ENCODE measurements at places on chromosomes 7 and 10. TPM values are rescaled to one million over a fixed set of nuclear protein-coding genes. Genes with fewer than 3 reads are reported as not detected.

DNA sequence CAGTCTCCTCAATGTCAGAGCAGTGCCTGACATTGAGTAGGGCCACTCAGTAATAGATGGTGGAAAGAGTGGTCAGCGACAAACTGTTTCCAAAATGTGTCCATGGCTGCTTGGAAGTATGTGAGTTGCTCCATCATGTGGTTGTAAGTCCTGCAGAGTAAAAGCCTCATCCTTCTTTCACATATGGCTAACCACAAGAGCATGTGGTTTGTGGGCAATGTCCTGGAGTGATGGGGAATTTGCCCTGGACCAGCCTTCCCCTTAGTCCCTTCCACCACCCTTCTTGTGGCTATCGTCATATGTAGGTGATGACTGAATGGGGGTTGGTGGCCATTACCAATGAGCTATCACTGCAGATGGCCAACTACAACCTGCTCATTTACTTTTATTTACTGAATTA is 33.0 kb upstream of the PLXNA4 start:
- no peak overlapping the region for H3K4me3 ChIP-seq
- H3K27ac ChIP-seq: no peak overlapping the region
- H3K4me1 ChIP-seq: no peaks in the 10 kb centered on the region
- no peaks in the 10 kb centered on the region for H3K27me3 ChIP-seq
- no peak for DNase-seq
- no peaks in the 10 kb centered on the region for H3K36me3 ChIP-seq

DNA sequence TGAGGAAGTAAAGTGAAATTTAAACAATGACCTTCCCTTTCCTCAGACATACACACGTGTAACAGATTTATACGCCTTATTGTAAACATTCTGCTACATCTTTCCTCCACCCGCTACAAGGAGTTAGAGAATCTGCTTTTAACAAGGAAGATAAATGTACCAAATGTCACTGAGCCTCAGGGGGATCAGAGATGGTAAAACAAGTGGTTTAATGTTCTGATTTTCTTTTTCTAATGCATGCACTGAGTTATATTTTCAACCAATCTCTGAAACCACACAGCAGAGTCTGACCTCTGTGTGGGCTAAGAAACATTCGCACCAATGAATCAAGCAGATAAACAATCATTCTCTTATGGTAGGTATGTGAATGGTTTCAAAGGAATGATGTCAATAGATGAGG is 599.5 kb downstream of the ARL4A start:
- DNase-seq: no peak
- H3K36me3 ChIP-seq: no peaks in the 10 kb centered on the region
- H3K27ac ChIP-seq: no peak overlapping the region
- no peaks in the 10 kb centered on the region for H3K27me3 ChIP-seq
- no peaks in the 10 kb centered on the region for H3K4me1 ChIP-seq

DNA sequence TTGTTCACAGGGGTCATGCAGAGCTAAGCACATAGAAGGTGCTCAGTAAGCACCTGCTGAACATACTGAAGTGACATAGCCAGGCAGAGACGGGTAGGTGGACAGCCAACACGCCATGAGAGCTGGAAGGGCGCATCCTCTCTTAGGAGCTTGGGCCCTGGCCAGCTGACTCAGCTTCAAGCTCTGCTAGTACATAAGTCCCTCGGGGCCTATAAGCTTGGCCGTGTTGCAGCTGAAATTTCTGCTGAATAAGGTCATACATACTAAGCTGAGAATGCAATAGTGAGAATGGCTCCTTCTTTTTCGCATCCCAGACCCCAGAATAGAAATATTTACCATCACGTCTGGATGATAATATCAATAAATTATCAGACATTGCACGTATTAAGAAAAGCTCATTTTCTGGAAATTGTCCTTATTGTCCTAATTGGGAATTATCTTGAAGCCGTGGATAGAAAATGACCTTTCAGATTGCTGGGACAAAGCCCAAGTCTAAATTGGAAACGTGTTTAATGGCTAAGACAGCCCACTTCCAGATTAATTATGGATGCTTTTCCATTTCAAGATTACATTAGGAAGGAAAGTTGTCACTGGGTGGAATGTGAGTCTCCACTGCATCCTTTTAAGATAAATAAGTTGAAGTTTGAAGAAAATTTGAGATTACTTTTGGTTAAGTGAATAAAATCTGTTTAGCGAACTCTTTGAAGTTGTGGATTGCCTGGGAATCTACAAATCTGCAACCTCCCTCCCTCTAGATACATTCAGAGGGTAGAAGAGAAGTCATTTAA is 287.1 kb upstream of the C7orf33 start:
- no peak for DNase-seq
- no peaks in the 10 kb centered on the region for H3K27me3 ChIP-seq
- H3K27ac ChIP-seq: no peak overlapping the region
- H3K36me3 ChIP-seq: no peaks in the 10 kb centered on the region
- no peaks in the 10 kb centered on the region for H3K4me1 ChIP-seq
- H3K4me3 ChIP-seq: no peak overlapping the region

GRCh38 chr10:89351412-89351779 is 23.6 kb downstream of the IFIT3 start:
- no peaks in the 10 kb centered on the region for H3K27me3 ChIP-seq
- no peaks in the 10 kb centered on the region for H3K36me3 ChIP-seq
- DNase-seq: no peak
- H3K27ac ChIP-seq: peak overlapping the region; percentile 96

The A1CF gene
- total RNA-seq: not detected
